ENCODE measurements at places on chromosomes 16 and 17.

- peaks cover 25% of the 10 kb centered on the region for H3K27me3 ChIP-seq
- H3K27ac ChIP-seq = no peak overlapping the region
- no peak for DNase-seq
These were observed 7.1 kb upstream of the PIEZO1 start for GRCh38 chr16:88792078-88792550.

- H3K27ac ChIP-seq = no peak overlapping the region
- no peaks in the 10 kb centered on the region for H3K4me1 ChIP-seq
- H3K36me3 ChIP-seq = no peaks in the 10 kb centered on the region
- H3K27me3 ChIP-seq = peaks cover 7% of the 10 kb centered on the region
- DNase-seq = no peak
These were observed 17.8 kb upstream of the SDR42E2 start for GRCh38 chr16:22144520-22144919.

DNA sequence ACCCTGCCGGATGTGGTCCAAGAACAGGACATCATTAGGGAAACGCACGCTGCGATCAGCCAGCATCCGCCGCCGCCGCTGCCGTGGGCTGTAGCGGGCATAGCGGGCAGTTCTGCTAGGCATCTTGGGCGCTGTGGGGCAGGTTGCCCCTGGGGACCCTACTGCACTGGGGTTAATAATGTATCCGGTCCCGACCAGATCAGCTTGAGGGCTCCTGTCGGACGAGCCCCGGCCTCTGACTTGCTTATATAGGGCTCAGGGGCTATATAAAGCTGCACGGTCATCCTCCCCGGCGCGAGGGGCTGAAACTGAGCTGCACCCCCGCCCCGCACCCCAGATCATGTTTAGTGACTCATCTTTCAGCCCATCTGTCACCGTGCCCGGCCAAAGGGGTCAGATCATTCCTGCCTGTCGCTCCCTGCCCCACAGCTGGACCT lies at the start of gene PPP1R27:
PPP1R27 (minus strand) TSS at position 220 of the 437 bp plus-strand sequence; CDS start at position 123, 97 bp downstream.
- H3K4me1 ChIP-seq = peaks cover 14% of the 10 kb centered on the region
- no peak for DNase-seq
- peaks cover 3% of the 10 kb centered on the region for H3K36me3 ChIP-seq
- H3K4me3 ChIP-seq = peak within 1 kb of the TSS; percentile 79

- DNase-seq = no peak
- peaks cover 10% of the 10 kb centered on the region for H3K4me1 ChIP-seq
- H3K27me3 ChIP-seq = peaks cover 5% of the 10 kb centered on the region
- H3K36me3 ChIP-seq = no peaks in the 10 kb centered on the region
These were observed 89.8 kb upstream of the TMEM97 start for GRCh38 chr17:28228986-28229729.

GRCh38 chr16:13158427-13158826 lies 257.0 kb downstream of the SHISA9 start:
- DNase-seq = no peak
- H3K36me3 ChIP-seq = no peaks in the 10 kb centered on the region
- no peak overlapping the region for H3K4me3 ChIP-seq
- no peaks in the 10 kb centered on the region for H3K27me3 ChIP-seq

GRCh38 chr16:70568601-70569237 lies 45.1 kb downstream of the SF3B3 start:
- H3K4me3 ChIP-seq = no peak overlapping the region
- DNase-seq = peak; percentile 32
- H3K4me1 ChIP-seq = peaks cover 28% of the 10 kb centered on the region
- H3K27me3 ChIP-seq = no peaks in the 10 kb centered on the region
- H3K36me3 ChIP-seq = peaks cover 86% of the 10 kb centered on the region
- H3K27ac ChIP-seq = peak overlapping the region; percentile 34

Data from keratinocyte (primary cell).